ENCODE measurements at places on chromosomes 12 and 14.

DNA sequence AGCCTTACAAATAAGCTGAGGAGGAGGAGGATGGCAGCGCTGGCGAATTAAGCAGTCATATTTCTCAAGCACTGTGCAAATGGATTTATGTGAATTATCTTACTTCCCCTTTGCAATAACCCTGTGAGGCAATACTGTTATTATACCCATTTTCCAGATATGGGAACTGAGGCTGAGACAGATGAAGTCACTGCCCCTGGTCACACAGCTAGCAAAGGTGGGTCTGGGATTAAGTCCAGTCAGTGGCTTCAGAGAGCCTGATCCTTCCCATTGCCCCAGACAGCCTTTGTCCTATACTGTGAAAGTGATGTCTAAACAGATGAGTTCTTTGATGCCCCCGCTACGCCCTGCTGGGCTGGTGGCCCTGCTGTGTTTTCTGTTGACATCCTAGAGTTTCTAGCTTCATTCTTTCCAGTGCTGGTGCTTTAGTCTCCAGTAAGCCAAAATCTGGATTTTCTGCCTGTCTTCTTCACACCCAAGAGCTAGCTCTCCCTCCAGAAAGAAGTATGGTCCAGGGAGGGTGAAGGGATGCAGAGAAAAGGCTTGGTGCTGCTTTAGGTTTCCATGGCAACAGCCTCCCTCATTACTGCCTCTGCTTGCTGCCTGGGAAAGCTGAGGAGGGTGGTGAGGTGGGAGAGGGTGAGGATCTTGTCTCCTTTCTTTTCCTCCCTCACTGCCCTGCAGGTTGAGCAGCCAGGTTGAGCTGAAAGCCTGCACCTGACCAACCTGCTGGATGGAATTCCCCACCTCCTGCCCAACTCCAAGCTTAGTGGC lies 30.7 kb downstream of the TMEM63C start:
- no peak for DNase-seq

DNA sequence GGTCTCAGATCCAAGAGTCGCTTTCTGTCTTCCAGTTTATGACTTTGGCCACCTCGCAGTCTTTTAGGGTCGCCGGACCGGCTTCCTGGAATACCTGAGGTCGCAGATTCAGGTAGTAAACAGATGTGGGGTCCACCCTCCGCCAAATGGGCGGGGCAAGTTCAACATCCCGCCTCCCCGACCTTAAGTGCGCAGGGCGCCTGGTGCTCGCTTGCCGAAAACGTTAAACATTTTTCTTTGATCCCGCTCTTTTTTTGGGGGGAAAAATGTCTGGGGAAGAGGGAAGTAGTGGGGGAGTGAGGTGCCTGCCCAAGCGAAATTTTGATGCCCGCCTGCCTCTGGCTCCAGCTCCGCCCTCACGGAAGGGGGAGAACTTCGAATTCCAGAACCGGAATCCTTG lies 73.9 kb upstream of the TBX5 start:
- no peak for DNase-seq

DNA sequence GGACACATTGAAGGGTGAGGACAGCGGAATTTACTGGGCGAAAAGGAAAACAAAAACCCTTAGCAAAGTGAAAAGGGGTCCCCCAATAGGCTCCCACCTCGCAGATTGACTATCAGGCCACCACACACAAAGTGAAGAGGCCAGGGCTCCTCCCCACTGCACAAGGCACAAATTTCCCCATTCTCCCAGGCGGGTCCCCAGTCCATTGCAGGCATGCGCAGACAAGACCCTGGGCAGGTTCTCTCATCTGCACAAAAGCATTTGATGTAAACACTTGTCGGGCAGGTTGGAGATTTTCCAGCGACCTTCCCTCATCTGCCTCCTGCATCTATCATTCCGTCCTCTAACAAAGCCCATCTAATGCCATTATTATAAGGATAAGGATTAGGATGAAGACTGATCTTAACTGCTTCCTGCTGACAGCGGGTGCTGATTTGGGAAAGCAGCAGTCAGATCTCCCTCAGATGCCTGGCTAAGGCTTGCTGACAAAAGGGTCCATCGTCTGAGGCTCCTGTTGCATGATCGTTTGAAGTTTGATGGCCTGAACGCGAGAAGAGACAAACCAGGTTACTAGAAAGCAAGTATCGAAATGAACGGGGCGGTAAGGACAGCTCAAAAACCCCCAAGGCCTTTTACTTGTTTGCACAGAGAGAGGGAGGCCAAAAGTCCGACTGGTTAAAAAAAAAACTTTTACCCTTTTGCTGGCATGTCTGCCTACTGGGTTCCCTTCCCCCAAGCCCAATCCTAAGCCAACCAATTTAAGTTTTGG lies 14.4 kb downstream of the ASCL4 start:
- DNase-seq: no peak

DNA sequence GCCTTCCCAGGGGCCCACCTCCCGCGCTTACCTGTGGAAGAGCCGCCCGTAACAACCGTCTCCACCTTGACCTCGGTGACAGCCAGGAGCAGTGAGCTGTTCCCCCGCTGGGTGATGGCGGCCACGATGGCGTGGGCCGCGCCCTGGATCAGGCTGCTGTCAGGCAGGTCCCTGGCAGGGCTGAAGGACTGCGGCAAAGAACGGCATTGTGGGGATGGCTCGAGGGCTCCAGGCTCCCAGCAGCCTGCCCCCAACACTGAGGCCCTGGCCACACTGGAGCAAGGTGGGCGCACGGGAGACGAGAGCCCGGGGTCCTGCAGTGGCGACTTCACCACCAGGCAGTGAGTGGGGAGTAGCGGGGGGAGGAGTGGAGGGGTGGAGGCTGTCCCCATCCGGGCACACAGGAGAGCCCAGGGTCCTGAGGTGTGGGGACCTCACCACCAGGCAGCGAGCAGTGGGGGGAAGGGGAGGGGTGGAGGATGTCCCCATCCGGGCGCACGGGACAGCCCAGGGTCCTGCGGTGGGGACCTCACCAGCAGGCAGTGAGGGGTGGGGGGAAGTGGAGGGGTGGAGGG lies 25.0 kb downstream of the JAG2 start:
- peak; percentile 25 for DNase-seq

- no peak for DNase-seq
Measured at GRCh38 chr14:61479746-61480502, 158.5 kb downstream of the PRKCH start.
